ENCODE measurements at places on chromosomes 2 and 18.

GRCh38 chr2:10909996-10910341 is 1.8 kb upstream of the KCNF1 start:
- DNase-seq: no peak

DNA sequence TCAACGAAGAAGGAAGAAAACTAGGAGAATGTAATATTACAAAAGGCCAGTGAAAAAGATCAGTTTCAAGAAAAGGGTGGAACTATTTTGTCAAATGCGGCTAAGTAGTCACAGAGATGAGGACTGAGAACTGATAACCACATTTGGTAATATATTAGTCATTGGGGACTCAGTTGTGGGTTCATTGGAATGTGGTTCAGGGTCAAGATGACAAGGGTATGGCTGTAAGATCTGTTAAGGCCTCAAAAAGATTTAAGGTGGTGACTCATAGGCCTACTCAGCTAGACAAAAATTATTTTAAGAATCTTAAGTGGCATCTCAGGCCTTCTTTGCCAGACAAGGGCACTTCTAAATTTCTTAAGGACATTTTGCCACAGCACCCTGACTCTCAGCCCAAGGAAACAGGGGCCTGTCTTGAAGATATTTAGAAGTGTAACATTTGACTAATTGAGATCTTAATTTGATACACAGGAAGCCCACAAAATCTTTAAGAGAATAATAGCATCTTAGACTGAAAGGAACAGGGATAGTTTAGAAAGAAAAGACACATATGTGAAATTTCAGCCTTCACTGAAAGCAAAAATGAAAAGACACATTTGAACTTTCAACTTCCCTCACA is 81.3 kb downstream of the STRADB start:
- no peak for DNase-seq

- DNase-seq: no peak
These were observed 123.6 kb downstream of the LPIN1 start for GRCh38 chr2:11870064-11870463.

GRCh38 chr2:216956820-216957493 is 97.1 kb upstream of the TNP1 start:
- no peak for DNase-seq

- no peak for DNase-seq
These were observed 52.3 kb upstream of the SNTG2 start for GRCh38 chr2:898319-898718.

DNA sequence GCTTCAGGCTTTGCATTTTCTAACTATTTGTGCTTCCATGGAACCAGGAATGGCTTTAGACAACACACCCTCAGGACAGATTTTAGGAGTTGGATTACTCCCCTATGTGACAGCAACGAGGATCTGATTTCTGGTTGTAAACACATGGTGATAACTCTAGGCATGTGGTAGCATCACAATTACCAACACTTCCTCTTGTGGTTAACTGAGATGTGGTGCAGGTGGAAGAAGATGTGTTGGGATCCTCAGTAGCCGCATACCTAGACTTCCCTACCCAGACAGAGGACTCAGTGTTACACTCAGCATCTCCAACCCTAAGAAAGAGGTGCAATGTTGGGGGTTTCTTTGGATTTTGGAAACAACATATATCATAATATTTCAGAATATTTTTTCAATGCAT is 234.8 kb downstream of the DOK6 start:
- no peak for DNase-seq

DNA sequence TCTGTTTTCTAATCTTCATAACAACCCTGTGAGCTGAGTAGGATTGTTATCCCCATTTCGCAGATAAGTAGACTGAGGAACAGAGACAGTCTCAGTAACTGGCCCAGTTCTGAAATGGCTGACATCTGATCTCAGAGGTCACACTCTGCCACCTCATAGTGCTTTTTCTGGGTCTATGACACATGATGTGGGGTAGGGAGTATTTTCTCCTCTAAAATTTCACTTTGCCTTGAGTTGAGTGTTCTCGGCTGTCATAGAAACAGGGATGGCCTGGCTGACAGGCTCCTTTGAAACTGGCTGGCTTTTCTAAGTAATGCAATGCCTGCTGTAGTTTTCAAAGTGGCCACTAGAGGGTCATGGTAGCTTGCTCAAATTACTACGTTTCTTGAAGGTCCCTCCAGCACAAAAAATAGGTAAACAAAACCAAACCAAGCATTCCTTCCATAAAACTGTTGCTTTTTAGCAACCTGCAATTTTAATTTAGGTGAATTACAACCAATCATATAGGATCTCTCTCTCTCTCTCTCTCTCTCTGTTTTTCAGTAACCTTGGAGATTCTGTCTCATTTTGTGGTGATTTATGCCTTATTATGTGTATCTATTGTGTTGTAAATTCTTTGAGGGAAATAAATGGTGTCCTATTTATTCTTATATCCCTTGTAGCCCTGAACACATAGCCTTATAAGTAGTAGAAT is 84.2 kb upstream of the TTN start:
- peak; percentile 46 for DNase-seq

DNA sequence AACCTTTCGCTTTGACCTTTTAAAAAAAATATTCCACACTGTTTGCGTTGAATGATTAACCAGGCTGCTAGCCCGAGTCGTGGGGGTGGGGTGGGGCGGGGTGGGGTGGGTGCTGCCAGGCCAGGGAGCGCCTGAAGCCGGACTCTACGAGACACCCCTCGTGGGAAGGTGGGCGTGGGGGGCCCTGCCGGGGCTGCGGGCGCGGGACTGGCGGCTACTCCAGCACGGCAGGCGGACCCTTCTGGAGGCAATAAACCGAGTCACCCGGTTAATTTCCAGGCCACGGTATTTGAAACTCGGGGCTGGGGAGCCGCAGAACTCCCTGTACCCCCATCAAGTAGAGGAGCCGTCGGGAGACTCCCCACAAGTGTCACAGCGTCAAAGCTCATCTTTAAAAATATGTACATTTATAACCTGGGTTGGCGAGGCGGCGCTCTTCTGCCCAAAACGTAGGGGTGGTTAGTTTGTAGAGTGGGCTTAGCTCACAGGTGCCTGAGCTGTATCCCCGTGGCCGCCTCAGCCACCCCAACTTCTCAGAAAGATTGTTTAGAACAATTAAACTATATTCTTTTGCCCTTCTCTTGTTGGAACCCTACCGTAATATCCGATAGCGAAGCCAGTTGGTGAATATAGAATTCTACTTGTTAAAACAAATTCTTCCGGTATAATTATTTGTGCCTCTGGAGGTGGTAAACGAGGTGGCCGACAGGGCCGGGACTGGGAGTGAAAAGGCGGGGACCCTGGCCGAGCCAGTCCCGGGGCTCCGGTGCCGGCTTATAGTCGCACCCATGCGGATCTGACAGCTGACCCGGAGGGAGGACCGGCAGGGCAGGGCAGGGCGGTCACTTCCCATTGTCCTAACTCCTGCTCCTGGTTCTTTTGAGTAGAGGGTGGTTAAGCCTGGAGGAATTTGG is 1.4 kb downstream of the B3GNT2 start:
- peak; percentile 22 for DNase-seq

DNA sequence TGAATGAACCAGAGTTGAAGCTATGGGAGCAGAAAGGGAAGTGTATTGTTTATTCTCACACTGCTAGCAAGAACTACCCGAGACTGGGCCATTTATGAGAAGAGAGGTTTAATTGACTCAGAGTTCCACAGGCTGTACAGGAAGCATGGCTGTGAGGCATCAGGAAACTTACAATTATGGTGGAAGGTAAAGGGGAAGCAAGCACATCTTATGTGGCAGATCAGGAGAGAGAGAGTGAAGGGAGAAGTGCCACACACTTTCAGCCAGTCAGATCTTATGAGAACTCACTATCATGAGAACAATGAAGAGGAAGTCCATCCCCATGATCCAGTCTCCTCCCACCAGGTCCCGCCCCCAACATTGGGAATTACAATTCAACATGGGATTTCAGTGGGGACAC is 383.2 kb upstream of the SLC14A2 start:
- DNase-seq: no peak

DNA sequence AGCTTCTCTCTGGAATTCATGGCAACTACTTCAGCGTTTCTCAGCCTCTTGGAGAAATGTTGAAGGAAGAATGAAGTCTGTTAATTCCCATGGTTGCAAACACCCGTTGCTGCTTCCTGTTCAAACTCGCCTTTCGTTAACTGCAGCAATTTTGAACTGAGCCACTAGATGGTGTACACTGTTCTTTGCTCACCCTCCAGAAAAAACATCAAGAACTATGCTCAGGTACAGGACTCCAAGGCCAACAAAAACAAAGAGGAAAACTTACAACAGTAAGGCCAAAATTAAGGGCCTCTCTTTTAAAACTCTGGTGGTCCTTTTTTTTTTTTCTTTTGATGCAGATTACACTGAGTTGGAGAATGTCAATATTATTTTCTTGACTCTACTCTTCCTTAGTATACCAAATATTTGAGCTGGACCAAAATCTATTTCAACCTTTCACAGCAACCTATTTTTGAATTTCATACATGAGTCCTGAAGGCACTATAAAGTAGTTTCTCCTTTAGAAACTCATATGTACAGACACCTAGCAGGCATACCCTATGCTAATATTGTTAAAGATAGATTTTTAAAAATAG is 58.2 kb downstream of the KLHL14 start:
- no peak for DNase-seq

GRCh38 chr18:9734189-9734588 is 26.1 kb downstream of the RAB31 start:
- no peak for DNase-seq

GRCh38 chr2:162370931-162371330 is 27.0 kb downstream of the GCA start:
- DNase-seq: no peak

- no peak for DNase-seq
These were observed 68.3 kb upstream of the PPM1B start for GRCh38 chr2:44100351-44100750.

- DNase-seq: no peak
These were observed 2.7 kb downstream of the TNS1 start for GRCh38 chr2:218000136-218000535.

- DNase-seq: peak; percentile 51
These were observed 34.0 kb downstream of the UXS1 start for GRCh38 chr2:106159866-106160785.

DNA sequence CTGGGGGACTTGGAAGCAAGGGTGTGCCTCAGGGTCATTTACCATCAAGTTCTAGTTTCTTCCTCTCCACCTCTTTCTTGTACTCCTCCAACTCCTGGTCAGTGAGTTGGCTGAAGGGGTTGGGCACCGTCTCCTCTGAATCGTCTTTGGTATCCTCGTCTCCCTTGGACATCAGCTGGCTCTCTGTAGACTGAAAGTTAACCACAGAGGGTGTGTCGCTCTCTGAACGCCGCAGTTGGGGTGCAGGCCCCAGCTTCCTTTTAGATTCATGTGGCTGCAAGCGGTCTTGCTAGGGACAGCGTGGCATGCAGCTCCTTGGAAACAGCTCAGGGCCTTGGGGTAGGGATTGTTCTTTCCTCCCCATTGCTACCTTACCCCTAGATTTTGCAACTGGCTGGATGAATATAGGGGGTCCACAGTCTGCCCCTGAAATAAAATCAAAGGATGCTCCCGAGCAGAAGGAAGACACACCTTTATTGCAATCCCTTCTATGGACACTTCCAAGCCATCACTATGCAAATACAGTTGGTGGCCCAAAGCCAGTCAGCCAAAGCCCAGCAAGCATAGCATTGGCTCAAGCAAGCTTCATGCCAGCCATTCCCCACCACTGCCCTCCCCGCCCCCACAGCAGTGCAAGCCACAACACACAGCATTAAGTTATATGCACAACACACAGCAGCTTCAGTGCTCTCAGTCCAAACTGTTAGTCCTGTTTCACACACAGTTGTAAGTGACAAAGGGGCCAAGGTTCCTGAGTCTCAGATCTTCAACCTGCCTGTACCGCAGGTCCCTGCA is 93.2 kb downstream of the ADD2 start:
- no peak for DNase-seq

DNA sequence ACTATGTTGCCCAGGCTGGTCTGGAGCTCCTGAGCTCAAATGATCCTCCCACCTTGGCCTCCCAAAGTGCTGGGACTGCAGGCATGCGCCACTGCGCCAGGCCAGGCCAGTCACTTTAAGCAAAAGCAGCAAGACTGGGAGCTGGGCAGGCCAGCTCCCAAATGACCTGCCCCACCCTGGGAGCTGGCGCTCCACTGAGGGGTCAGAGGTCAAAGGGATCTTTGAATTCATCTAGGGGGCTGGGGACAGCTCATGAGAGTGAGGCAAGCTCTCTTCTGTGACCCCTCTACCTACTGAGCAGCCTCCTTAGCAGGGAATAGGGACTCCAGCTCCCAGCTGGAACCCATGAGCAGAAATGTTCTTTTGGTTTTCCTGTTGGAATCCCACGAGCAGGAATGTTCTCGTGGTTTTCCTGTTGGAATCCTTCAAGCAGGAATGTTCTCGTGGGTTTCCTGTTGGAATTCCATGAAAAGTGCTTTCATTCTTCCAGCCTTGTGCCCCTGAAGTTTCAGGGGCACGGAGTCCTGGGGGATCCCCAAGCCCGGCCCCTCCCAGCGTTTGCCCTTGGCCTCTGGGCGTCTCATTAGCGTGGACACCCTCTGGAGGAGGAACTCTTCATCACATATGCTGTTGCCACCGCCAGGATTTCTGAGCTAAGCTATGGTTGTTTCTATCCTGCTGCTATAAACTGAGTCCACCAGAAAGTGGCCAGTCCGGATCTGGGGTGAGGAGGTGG is 162.0 kb upstream of the HAAO start:
- DNase-seq: no peak

DNA sequence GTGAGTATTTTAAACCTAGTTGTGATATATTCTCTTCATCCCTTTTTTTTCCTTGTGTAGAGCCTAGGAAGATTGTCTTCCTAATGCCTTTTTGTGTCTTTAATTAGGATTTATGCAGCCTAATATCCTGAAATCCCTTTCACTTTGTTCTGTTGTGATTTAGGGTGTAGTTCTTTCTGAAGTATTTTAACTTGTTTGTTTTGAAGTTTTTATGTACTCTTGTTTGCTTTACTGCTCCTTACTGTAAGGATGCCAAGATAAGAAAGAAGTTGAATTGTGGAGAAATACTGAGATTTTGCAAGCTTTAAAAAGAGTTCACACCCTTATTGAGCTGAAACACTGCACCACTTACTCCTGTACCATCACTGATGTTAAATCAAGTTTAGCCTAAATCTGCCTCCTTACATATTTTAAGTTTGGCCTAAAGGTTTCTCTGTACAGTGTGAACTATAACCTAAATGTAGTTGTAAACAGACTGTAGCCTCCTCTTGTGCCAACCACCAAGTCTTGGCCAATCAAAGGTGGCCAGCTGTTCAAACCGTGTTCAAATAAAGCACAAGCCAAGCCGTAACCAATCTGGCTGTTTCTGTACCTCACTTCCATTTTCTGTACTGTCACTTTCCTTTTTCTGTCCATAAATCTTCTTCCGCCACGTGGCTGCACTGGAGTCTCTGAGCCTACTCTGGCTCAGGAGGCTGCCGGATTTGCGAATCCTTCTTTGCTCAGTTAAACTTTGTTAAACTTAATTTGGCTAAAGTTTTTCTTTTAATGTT is 17.7 kb upstream of the ACOXL start:
- no peak for DNase-seq

GRCh38 chr2:217671871-217672270 is 330.9 kb downstream of the TNS1 start:
- no peak for DNase-seq

- DNase-seq: no peak
These were observed 238.2 kb upstream of the RBBP8 start for GRCh38 chr18:22694954-22695353.
